ENCODE measurements at places on chromosomes 7 and 10. TPM values are rescaled to one million over a fixed set of nuclear protein-coding genes. Genes with fewer than 3 reads are reported as not detected.

COMMD3 gene
- 43.0 TPM for total RNA-seq

NEBL gene
- total RNA-seq, result 16.6 TPM

CCL26 gene
- total RNA-seq, result 0.49 TPM

DNA sequence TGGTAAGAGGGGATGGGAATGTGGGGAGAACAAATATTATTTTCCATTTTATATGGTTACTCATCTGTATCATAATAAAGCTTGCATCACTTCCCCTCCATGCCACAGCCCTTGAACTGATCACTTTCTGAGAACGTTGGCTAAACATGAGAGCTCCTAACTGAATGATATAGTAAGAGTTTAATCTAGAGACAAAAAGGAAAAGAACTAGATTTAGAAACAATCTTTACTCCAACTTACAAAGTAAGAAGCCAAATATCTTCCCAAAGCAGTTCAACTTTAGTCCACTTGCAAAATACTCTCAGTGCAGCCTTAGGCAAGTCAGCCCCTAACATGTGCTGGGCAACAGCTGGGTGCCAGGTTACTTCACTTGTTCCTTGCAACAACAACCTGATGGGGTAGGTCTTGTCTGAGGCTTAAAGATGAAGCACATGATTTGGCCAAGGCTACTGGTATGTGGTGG, 20.3 kb downstream of the SMURF1 start:
- no peaks in the 10 kb centered on the region for H3K27me3 ChIP-seq
- peaks cover 7% of the 10 kb centered on the region for H3K36me3 ChIP-seq
- DNase-seq, result no peak
- H3K27ac ChIP-seq, result no peak overlapping the region
- peaks cover 7% of the 10 kb centered on the region for H3K4me1 ChIP-seq

DNA sequence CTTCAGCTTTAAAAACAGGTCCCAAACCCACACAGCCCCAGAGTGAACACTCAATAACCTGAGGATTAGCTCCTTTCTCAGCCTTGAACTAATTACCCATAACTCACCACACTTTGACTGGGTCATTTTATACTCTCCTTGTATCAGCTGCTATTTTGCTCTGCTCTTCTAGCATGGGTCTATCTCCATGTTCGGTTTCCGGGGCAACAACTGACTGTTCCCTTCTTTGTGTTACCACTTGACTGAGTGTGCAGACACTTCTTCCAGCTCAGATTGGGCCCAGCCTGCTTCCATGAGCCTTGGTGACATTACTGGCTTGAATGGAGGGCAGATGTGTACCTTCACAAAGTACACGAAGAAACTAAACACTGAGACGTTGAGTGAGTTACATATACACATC, 31.5 kb upstream of the PRPS1L1 start:
- H3K36me3 ChIP-seq, result no peaks in the 10 kb centered on the region
- H3K27ac ChIP-seq, result no peak overlapping the region
- H3K27me3 ChIP-seq, result no peaks in the 10 kb centered on the region
- H3K4me3 ChIP-seq, result no peak overlapping the region

DNA sequence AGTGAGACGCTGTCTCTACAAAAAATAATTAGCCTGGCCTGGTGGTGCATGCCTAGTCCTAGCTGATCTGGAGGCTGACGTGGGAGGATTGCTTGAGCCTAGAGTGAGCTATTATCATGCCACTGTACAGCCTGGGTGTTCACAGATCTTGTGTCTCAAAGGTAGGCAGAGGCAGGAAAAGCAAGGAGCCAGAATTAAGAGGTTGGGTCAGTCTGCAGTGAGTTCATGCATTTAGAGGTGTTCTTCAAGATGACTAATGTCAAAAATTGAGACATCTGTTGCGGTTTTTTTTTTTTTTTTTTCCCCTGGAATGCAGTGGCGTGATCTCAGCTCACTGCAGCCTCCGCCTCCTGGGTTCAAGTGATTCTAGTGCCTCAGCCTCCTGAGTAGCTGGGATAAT, 5.4 kb downstream of the PPIA start:
- H3K36me3 ChIP-seq, result peaks cover 68% of the 10 kb centered on the region
- no peaks in the 10 kb centered on the region for H3K27me3 ChIP-seq
- H3K4me1 ChIP-seq, result peaks cover 5% of the 10 kb centered on the region
- no peak overlapping the region for H3K4me3 ChIP-seq
- H3K27ac ChIP-seq, result no peak overlapping the region
- no peak for DNase-seq

Data from HCT116 (cell line).